GM20000 (cell line): ENCODE measurements at places on chromosomes 11 and 22.

- DNase-seq, result peak; percentile 58
Measured at GRCh38 chr22:25172153-25172552, 27.5 kb upstream of the CRYBB3 start.

DNA sequence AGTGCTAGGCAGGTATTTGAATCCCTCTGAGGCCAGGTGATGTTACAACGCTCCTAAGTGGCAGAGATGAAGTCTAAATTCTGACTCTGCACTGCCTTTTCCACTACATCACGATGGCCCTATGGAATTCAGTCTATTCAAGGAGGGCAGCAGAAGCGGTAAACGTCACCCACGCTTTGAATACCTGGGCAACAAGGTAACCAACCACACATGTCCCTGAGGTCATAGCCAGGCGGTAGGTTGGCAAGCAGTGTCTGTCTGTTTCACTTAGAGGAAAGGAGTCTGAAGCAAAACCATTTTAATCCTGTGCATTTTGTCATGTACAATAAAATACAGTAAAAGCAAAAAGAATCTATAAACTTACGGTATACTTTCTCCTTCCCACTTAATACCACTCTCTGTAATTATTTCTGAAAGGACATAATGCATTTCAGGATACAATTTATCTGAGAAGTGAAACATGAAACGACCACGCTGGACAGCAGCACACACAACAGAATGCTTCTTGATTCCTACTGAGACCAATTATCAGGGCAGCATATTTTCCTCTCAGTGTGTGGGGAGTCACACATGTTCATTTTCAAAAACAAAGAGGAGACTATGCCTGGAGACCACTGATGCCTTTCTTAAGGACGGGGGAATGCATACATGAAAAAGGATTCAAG lies 51.3 kb downstream of the PRDM10 start:
- DNase-seq, result no peak

DNA sequence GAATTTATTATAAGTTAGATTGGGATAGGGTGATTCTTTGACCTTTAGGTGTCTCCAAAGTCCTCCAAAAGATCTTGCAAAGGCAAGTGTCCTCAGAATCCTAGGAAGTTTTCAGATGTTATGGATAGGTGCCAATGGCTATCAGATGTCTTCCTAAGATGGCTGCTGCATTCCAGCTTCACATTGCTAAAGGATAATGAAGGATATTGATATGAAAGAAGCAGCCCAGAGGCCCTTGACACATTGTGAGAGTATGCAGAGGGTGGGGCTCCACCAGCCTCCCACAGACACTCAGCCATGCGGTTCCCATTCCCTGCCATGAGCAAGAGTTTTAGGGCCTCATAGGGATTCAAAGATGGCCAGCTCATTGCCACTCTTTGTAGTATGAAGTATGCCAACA lies 22.3 kb upstream of the GLYATL2 start:
- DNase-seq, result no peak

DNA sequence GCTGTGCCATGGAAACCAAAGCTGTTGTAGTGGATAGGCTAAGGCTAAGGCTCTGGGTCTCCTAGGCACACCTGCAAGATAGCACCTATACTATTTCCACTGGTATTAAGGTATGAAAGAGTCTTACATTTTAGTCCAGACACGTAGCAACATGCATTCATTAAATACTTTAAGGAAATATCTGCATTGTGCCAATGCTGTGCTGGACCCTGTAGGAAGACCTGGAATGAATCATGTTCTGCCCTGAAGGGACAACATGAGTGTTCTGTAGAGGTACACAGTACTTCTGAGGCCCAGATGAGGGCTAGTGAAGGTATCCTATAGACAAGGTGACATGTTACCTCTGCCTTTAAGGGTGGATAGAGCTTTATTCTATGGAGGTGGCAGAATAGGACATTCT lies 35.2 kb upstream of the RRM1 start:
- DNase-seq, result no peak

GRCh38 chr22:11253000-11253511 lies 4274.9 kb upstream of the OR11H1 start:
- DNase-seq, result no peak

DNA sequence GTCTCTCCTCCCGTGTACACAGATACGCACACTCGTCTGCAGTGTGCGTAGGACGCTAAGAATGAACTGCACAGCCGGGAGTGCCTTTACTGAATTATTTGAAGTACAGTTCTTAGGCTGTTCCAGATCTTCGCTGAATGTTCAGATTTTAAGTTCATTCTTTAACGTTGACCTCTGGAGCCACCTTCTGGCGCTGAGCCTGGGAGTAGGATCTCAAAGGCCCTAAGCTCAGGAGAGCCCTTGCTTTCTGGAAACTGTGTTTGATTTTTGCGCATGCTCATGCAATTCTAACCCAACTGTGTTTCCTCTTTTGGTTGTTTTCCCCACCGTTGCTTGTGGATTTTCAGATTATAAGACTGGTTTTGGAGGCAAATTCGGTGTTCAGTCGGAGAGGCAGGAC lies 22.8 kb downstream of the CTTN start:
- no peak for DNase-seq

DNA sequence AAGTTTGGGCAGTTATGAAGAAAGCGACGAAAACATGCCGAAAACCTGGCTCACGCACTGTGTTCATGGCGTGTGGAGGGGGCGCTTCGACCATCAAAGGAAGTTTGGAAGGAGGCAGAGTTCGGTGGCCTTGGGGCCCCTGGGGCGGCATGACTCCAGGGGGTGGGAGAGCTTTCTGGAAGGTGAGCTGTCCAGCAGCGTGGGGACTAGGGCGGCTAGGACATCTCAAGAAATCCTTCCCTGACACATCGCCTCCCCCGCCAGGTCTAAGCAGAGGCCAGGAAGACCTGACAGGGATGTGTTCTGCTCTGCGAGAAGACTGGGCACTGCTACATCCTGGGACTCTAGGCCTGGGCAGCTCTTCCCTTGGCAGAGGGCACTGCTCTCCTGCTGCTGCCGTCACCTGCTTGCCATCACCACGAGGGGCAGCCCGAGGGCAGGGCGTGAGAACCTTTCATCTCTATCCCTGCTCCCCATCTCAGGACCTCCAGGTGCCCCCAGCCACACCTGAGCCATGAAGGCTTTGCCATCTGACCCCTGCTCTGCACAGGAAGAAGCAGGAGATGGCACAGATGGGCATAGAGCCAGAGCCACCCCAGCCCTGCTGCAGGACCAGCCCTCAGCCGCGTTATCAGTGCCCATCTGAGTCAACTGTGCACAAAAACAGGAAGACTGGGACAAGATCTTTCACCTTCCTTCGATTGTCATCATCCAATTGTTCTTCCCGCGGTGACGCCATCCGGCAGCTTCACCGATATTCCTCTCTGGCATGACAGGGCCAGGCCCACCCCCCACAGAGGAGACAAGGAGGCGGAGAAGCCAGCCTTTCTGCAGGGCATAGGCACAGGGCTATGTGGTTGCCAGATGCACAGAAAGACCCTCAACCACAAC lies 12.7 kb downstream of the LINC01488 start:
- no peak for DNase-seq

DNA sequence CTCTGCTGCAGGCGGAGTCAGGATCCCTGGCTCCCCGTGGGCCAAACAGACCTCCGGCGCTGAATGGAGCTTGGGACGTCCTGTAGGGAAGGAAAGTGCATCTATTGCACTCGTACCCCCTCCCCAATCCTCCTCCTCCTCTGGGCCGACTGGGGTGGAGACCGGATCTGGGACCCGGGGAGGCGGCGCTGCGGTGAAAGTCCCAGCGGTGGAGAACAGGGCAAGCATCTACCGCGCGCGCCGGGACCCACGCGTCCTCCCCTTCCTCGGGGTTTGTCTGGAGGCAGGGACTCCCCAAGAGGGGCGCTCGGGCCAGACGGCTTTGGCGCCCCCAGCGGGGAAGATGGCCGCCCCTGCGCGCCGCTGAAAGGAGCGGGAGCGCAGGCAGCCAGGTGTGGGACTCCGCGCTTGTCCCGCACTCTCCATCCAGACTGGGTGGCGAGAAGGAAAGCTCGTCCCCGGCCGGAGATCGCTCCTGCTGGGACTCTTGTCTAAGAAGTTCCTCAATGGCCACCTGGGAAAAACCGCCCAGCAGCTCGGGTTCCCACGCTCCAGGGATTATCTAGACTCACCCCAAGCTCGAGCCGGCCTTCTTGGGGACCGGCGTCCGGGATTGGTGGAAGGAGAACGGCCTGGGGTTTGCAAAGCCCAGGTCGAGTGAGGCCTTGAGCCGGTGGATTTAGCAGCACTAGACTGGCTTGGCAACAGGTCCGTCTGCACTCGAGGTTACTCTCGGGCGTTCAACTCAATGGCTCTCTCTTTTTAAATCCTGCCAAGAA lies 718 bp downstream of the FADS2 start:
- peak; percentile 79 for DNase-seq

DNA sequence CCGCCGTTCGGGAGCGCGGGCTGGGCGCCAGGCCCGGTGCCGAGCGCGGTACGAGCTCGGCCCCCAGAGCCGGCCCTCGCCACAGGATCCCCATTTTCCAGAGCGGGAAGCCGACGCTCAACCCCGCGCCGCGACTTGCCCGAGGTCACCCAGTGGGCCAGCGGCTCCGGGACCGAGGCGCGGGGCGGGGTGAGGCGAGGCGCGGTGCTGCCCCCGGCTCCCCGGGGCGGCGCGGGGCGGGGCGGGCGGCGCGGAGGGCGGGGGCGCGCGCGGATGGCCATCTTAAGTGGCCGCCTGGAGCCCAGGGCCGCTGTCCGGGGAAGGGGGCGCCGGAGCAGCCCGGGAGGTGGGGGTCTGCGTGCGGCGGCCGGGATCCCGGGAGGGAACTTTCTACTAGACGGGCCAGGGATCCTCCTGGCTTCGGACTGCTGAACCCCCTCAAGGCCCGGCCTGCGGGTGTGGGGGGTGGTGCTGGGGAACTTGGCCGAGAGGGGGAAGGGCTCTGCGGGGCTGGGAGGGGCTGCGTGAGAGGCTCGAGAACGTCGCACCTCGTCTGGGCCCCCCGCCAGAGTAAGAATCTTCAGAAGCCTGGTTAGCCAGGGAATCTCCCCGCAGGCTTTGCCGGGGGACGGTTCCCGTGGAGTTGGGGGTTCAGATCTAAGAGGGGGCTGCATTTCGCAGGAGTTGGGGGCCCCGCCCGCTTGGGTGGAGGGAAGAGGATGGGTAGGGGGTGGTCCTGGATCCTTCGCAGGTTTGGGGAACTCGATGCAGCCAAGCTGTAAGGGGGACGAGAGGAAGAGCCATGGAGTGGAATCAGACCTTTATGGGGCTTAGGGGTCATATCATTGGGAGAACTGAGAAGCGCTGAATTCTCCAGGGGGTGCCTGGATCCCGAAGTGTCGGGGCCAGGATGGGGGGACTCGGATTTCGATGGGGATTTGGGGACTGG lies 678 bp upstream of the INPPL1 start:
- DNase-seq, result peak; percentile 86

GRCh38 chr11:42319921-42320320 lies 860.5 kb upstream of the LRRC4C start:
- no peak for DNase-seq

GRCh38 chr11:68025047-68025446 lies 5.4 kb upstream of the NDUFS8 start:
- DNase-seq, result no peak

GRCh38 chr11:109586789-109587188 lies 164.8 kb downstream of the C11orf87 start:
- no peak for DNase-seq

DNA sequence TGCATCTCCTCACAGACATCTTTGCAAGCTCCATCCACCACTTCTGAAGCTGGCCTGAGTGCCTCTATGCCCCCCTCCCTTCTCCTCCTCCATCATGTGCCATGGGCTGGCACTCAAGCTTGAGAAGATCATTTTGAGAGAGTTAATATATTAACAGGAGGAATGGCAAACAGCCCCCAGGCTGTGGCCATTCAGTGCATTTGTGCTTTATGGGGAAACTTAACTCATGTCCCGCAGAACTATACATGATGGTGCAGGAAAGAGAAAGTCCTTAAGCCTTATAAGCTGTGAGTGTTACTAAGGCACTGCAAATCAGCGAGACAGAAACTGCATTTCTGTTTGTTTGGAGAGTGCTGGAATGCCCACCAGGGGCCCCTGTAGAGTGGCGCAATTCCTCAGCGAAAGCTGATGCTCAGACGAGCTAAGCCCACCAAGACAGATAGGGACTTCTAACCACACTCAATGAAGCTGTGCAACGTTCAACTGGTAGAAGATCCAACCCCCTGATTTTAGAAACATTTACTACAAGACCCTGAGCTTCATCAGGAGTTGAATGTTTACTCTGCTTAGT lies 26.8 kb upstream of the PHLDA2 start:
- no peak for DNase-seq

DNA sequence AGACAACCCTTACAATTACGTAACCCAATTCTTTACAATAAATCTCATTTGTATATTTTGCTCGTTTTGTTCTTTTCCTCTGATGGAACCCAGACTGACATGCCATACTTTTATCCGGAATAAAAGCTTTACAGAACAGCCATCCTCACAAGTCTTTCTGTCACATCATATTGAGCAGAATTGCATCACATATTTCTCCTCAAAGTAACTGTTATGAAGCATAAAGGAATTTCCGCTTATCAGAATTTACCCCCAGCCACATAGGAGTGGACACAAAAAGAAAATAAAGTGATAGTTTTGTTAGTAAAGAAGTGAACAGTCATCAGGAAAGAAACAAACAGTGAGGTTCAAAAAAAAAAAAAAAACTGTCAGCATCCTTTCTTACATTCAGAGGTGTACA lies 539.5 kb upstream of the LUZP2 start:
- no peak for DNase-seq

GRCh38 chr11:62081378-62082291 lies 42.2 kb upstream of the INCENP start:
- DNase-seq, result peak; percentile 70

- DNase-seq, result no peak
Measured at GRCh38 chr22:36816636-36817524, at the start of gene PVALB. Gene PVALB, minus strand, starts transcription at chr22:36817035. Its CDS starts 30 bp downstream, at chr22:36817005.

GRCh38 chr11:72848846-72849466 lies 34.7 kb downstream of the ATG16L2 start:
- DNase-seq, result no peak

DNA sequence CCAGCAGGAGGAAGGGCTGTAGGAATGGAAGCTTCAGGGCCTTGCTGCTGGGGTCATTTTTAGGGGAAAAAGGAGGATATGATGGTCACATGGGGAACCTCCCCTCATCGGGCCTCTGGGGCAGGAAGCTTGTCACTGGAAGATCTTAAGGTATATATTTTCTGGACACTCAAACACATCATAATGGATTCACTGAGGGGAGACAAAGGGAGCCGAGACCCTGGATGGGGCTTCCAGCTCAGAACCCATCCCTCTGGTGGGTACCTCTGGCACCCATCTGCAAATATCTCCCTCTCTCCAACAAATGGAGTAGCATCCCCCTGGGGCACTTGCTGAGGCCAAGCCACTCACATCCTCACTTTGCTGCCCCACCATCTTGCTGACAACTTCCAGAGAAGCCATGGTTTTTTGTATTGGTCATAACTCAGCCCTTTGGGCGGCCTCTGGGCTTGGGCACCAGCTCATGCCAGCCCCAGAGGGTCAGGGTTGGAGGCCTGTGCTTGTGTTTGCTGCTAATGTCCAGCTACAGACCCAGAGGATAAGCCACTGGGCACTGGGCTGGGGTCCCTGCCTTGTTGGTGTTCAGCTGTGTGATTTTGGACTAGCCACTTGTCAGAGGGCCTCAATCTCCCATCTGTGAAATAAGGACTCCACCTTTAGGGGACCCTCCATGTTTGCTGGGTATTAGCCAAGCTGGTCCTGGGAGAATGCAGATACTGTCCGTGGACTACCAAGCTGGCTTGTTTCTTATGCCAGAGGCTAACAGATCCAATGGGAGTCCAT lies 14.1 kb downstream of the IL10RA start:
- no peak for DNase-seq

GRCh38 chr11:31995525-31996094 lies 95.3 kb upstream of the RCN1 start:
- DNase-seq, result peak; percentile 52

- no peak for DNase-seq
Measured at GRCh38 chr11:61384271-61385242, 7.8 kb upstream of the TMEM216 start.

GRCh38 chr22:35064664-35065063 lies 1.3 kb upstream of the ISX start:
- DNase-seq, result peak; percentile 66
